ENCODE measurements at places on chromosomes 7 and 10.

GRCh38 chr7:37440738-37441385 is 7.8 kb downstream of the ELMO1 start:
- no peak for DNase-seq

DNA sequence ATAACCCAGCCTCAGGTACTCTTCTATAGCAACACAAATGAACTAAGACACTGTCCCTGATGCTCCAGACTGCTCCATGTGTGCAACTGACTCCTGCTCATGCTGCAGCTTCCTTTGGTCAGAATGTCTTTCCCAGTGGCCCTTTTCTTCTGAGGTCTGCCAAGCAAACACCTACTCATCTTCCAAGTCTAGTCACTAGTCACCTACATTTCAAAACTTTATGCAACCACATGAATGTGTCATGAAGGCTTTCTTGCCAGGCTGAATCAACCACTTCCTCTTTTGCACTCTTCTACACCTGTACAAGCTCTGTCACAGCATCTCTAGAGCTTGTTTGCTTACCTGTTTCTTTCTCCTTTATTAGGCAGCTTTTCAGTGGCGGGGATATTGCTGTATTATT is 75.8 kb downstream of the LSMEM1 start:
- DNase-seq: no peak

DNA sequence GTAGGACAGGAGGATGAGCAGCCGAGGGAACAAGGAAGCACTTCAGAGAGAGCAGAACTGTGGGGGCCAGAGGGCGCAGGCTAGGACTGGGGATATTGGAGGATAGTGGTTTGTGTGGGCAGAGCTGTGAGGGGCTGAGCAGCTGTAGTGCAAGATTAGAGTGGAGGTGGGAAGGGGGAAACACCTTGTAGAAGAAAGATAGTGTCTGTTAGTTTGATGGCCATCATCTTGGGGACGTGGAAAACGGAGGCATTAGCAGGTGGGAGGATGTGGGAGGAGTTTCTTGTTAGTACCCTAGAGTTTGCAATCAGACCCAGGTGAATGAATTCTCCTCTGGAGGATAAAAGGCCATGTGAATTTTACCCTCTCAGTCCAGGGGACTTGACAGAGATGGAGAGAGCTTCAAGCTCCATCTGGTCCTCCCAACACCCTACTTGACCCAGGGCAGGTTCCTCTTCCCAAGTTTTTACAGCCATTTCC is 34.0 kb downstream of the PRSS2 start:
- DNase-seq: no peak

- DNase-seq: no peak
Observed at GRCh38 chr10:125363791-125364190, 203.4 kb upstream of the CTBP2 start.

DNA sequence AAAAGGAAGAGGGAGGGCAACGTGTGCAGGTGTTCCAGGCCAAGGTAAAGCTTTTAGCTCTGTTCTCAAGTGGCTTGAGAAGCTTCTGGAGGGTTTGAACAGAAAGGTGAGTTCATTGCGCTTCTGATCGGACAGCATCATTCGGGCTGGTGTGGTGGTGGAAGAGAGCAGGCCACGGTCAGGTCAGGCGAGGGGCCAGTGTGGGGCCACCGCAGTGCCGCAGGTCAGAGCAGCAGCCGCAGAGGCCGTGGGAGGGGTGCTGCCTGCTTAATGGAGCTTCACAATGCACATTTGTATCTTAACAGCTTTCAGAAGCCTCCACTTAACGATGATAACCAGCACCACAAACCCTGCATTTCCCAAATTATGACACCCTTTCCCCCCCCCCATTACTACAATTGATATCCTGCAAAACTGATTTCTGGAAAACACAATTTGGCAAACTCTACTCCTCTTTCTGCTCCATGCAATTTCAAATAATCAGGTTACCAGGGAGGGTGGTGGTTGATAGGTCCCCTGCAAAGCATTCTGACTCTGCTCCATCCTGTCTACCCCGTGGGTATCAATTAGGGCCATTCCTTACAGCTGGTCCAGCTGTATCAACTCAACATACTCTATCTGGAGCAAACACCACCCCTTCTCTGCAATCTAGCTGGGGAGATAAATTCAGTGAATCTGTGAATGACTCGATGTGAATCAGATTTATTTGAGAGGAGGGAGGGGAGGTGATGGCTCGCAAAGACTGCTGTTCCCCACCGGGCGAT is 162.9 kb downstream of the ACTR3B start:
- DNase-seq: no peak

DNA sequence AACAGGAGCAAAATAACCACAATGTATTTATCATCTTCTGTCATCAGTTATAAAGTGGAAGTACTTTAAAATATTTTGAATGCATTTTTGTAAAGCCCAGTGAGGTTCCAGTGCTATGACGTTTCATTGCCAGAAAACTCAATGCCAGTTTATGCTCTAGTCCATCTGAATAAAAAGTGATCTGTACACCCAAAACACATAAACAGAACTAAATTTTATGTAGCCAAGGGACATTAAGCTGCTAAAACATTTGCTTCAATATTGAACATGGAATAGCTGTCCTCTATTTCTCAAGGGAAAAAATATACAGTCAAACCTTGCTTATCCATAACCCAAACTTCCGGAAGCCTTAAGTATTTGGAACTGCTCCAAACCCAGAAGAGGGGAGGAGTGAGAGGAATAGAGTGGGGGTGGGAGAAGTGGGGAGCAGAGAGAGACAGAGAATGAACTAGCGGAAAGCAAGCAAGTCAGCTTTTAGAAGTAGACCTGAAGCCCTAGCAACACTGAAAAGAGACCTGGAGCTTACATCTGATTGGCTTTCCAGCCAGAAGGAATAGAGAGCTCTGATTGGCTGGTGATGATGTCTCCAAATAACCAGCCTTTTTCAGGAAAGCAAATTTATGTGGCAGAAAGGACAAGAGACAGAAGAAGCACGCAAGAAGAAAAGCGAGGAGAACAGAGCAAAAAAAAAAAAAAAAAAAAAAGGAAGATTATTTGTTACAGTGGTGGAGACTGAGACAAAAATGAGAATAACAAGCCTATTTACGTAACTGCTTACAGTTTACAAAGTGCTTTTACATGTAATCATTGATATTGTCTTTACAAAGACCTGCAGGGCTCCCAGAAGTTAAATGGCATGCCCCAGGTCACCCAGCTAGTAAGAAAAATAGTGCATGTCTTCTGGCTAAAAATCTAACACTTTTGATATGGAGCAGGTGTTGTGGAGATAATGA is 196.0 kb downstream of the RNLS start:
- DNase-seq: peak; percentile 68

GRCh38 chr10:35639728-35640401 is 2.2 kb downstream of the FZD8 start:
- DNase-seq: no peak

- DNase-seq: no peak
Observed at GRCh38 chr7:219581-220150, 27.3 kb downstream of the FAM20C start.

- no peak for DNase-seq
Observed at GRCh38 chr7:20998309-20998708, 211.6 kb upstream of the SP8 start.

DNA sequence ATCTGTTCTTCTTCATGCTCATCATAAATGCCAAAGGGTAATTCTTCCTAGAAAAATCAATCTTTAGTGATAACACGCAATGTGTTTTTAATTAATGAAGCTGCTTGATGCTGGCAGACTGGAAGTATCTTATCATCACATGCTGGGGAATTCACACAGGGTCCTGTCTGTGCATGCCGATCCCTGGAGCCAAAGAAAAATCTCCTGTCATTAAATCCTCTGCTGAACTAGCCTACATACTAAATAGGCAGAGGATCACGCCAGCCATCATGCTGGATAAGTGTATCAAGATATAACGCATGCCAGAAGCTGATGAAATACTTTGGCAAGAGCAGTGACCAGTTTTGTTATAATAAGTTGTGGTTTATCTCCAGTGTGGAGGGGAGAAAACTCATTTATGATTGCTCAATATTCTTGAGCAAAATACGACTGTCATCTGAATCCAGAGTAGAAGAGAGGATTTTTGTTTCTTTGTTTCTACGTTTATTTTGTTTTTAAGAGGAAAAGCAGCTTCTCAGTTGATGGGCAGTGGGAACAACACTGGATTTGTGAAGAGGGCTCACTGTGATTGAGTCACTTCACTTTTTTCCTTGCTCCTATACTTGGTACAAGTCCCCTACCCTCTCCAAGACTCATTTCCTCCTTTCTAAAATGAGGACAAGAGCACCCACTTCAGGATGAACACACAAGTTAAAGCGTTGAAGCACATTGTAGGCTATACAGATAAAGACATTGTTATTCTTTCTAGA is 649.1 kb downstream of the TNS3 start:
- no peak for DNase-seq

DNA sequence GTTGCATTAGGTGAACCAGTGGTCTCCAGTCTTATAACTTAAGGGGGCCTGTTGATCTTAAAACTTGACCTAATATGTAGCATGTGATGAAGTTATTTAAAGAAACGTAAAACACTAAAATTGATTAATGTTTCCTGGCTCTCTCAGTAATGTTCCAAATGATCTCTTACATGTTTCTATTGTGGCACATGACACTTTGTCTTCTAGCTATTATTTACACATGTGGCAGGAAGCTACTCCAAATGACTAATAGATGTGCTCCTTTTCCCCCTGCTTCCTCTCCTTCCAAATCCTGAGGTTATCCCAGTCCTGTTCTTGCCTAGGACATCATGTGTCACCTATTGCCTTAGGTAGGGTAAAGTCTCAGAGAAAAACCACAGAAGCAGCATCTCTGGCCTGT is 89.4 kb downstream of the FAS start:
- DNase-seq: no peak

GRCh38 chr7:40220421-40220911 is 85.7 kb downstream of the SUGCT start:
- no peak for DNase-seq

DNA sequence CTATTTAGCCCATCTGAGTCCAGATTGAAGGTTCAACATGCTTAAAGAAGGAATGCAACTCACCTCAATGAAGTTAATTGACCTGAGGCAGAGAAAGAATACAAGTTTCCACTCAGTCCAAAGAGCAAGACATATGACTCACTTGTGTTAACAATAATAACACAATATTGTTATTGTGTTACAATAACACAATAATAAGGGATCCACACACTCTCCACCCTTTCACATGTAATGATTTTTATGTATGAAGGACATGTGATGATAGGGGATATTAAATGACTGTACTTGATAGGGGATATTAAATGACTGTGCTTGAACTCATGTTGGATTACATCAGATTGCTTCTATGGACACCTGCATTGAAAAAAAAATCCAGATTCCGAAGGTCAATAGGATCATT is 3.6 kb upstream of the ABCB1 start:
- DNase-seq: no peak

DNA sequence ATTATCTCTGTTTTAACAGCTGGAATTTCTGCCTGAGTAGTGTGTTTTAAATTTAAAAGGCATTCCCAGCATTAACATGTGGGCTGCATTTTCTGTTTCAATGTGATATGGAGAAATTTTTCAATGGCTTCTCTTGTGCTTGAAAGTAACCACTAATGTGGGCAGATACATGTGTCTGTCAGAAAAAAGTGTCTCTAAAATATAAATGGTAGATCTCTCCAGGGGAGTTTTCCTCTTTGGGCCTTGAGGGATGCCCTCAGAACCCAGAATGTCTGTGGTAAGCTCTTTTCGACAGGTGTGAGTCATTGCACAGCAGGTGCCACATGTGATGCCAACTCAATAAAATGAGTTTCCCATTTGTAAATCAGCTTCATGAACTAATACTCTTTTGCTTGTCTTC is 221.1 kb downstream of the SEMA3E start:
- DNase-seq: no peak

DNA sequence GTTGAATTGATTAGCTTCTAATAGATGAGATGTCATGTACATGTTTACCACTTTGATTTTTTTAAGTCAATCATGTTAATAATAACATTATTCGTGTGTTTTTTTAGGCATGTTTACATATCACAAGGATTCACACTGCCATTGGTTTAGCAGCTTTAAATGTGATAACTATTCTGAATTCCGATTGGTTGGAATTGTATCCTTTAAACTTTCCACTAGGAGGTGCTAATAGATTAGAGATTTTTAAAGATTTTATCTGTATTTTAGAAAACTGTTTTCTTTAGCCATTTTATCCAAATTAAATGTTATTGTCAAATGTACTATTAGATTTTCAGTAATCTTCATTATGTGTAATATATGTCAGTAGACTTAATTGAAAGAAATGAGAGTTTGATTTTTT is 83.2 kb downstream of the HECTD2 start:
- no peak for DNase-seq

- DNase-seq: no peak
Observed at GRCh38 chr7:31437250-31437865, 76.5 kb upstream of the ITPRID1 start.

- no peak for DNase-seq
Observed at GRCh38 chr10:78820007-78820362, 248.8 kb upstream of the ZMIZ1 start.

DNA sequence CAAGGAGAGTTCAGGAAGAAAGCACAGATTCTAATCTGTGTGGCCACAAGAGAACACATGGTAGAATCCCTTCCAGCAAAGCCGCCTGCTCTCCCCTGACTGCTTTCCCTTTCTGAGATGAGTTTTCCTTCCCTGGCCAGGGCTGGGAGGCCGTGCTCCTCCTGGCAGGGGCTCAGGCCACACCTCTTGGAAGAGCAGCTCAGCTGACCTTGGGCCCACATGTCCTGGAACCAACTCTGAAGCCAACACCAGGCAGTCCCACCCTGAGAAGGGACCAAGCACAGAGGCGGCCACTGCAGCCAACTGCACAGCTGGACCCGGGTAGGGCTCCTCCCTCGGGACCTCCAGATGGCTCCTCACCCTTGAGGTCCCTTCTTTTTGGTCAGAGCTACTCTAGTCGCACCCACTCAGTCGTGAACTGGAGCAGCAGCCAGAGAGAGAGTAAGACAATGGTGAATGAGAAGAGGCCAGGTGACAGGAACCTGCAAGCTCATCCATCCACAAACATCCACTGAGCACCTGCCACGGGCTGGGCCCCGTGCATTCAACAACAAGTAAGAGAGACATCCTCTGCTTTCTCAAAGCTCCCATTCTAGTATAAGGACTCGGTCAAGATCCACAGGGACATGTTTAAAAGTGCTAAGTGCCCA is 40.3 kb downstream of the FAM53B start:
- DNase-seq: no peak

- DNase-seq: peak; percentile 73
Observed at GRCh38 chr7:77352665-77353406, 63.3 kb downstream of the GSAP start.

- no peak for DNase-seq
Observed at GRCh38 chr10:60732198-60732806, 46.0 kb upstream of the CDK1 start.

- DNase-seq: no peak
Observed at GRCh38 chr10:125146791-125147579, 13.4 kb downstream of the CTBP2 start.

DNA sequence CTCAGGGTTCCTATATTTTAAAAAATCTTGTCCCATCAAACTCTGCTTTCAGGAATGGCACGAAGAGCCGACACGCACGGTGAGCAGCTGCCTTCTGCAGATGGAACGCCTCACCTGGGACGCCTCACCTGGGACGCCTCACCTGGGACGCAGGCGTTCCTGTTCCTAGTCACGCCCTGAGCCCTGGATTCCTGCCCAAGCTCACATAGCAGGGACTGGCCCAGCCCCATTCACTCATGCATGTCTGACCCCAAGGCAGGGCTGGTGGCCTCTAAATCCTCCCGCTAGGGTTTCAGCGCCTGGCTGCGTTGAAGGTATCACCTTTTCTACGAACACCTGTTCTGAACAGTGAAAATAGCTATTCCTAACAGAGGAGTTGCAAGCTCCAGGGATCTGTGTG is 49.8 kb downstream of the CARD11 start:
- DNase-seq: no peak

GRCh38 chr7:16421333-16422102 is at the start of gene CRPPA:
Gene CRPPA (minus strand): TSS chr7:16421538. CDS start chr7:16421322, 216 bp downstream.
- DNase-seq: no peak

Data from T-helper 2 cell (primary cell).